ENCODE measurements at places on chromosomes 13 and 19.

DNA sequence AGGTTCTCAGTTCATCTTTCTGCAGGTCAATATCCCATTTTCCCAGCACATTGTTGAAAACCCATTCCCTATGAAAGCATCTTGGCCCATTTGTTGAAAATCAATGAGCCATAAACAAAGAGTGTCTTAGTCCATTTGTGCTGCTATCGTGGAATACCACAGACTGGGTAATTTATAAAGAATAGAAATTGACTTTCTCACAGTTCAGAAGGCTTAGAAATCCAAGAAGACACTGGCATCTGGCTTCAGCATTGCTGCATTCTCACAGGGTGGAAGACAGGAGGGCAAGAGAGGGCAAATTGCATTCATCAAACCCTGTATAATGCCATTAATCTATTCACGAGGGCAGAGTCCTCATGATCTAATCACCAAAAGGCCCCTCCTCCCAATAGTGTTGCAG lies 34.1 kb downstream of the ZNF823 start:
- DNase-seq, result no peak

- no peak for DNase-seq
Observed at GRCh38 chr19:49952479-49952836, 8.5 kb downstream of the SIGLEC11 start.

DNA sequence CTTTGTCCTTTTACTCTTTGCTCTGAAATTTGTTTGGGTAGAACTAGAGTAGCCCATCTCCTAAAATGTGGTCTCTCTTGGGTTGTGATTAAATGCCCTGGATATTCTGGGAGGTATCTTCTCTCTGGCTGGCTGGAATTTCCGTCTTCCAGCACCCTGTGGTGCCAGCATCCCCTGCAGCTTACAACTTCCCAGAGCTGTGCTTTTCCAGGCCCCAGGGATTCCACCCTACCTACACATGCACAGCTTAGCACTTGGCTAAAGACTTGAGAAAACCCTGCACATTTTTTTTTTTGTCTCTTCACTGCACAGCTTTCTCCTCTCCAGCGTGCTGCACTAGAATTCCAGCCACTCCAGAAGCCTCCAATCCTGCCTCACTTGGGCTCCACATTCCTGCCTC lies 334.7 kb downstream of the IRS2 start:
- DNase-seq, result no peak

DNA sequence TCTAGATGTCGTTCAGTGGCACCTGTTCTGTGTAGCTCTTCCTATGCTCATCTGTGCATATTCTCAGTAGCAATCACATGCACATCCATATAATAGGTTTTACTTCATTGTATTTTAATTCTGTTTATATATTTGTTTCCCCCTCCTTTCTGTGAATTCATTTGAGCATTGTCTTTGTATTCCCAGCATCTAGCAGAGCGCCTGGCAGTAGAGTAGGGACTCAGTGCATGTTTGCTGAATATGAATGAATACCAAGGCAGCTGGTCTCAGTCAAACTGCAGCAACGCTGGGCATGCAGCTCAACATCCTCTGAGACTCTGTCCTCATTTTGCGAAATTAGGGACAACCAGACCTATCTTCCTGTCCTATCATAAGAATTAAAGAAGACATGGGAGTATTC lies 330.1 kb downstream of the SPRY2 start:
- DNase-seq, result no peak

GRCh38 chr13:91045351-91046034 lies 302.0 kb upstream of the MIR17HG start:
- no peak for DNase-seq

DNA sequence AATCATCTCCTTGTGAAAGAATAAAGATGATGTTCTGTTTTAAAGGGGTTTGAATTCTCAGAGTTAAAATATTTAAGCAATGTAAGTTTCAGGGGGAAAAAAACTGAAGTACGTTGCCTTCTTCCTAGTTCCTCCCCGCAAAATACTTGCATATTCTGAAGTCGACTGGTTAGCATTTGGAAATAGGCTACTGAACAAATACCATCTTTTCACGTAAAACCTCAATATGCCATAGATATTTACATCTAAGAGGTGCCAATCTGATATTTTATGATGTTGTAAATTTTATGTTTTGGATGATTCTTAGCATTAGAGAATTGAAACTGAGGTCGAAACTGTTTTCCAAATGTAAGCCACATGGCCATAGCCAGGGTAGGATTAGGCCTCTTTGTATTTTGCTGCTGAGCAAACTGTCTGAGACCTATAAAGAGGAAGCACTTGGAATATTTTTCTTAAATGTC lies 138.3 kb downstream of the FLT1 start:
- no peak for DNase-seq

DNA sequence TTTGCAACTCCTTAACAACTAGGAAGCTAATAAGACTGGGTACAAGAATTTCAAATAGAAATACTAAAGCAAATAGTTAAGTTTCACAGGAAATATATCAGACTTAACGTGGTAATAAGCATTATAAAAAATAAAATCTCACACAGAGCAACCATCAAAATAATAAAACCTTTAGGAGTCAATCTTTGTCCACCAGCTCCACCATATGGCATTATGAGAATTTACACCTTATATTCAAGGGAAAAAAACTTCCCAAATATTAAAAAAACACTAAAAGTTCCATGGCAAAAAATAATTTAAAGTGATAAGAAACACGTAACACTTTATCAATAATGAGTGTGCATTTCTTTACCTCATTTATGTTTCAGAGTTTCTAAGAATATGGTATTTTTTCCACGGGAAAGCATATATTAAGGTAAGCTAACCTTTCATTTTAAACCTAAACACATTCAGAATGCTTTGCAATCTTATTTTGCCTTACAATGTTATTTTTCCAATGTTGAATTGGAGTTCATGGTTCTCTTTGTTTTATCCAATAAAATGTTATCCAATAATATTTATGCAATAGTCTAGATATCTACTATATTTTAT lies 423.2 kb upstream of the SGCG start:
- DNase-seq, result no peak

- no peak for DNase-seq
Observed at GRCh38 chr13:109440320-109440719, 346.1 kb downstream of the IRS2 start.

DNA sequence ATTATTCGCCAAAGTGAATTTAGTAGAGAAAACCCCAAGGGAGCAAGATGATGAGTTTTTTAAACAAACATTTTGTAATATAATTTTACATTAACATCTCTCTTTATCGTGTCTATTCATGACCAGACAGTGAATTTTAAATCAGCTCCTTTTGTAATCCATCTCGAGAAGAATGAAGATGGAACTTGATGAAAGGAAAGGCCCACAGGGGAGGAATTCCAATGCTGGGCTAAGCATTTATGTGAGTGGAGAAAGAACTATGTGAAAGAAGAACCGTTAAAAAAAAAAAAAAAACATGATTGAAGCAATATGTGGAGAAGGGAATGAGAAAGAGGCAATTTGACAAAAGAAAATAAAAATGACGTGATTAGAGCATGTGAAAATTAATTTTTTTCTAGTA lies 170.6 kb downstream of the KCTD12 start:
- DNase-seq, result no peak

GRCh38 chr19:14575428-14575980 lies 3.6 kb upstream of the NDUFB7 start:
- DNase-seq, result no peak

GRCh38 chr19:32895384-32895783 lies 25.8 kb upstream of the SLC7A9 start:
- DNase-seq, result no peak

- DNase-seq, result no peak
Observed at GRCh38 chr19:45195764-45196163, 17.2 kb downstream of the BLOC1S3 start.

Data from nucleus accumbens (tissue), 56 donors.